ENCODE measurements at places on chromosomes 13 and 19. TPM values are rescaled to one million over a fixed set of nuclear protein-coding genes. Genes with fewer than 3 reads are reported as not detected.

CGB8 gene
- total RNA-seq: 2.6 TPM

ZNF560 gene
- total RNA-seq: not detected

ZNF582 gene
- total RNA-seq: 1.0 TPM

TPTE2 gene
- not detected for total RNA-seq

MYBPC2 gene
- not detected for total RNA-seq

POSTN gene
- 0.05 TPM for total RNA-seq

TTYH1 gene
- not detected for total RNA-seq

PLPPR3 gene
- total RNA-seq: 5.3 TPM

CYP4F2 gene
- total RNA-seq: 0.07 TPM

ZNF331 gene
- total RNA-seq: 11.9 TPM

ZNF681 gene
- not detected for total RNA-seq

TMEM238 gene
- 10.0 TPM for total RNA-seq

FXYD7 gene
- total RNA-seq: 0.36 TPM

KLK13 gene
- total RNA-seq: not detected

ZNF415 gene
- not detected for total RNA-seq

DACH1 gene
- not detected for total RNA-seq

UGGT2 gene
- 10.1 TPM for total RNA-seq
